ENCODE measurements at places on chromosomes 6 and 20.

- DNase-seq, result no peak
Measured at GRCh38 chr6:54958446-54958845, 111.9 kb downstream of the FAM83B start.

- no peak for DNase-seq
Measured at GRCh38 chr6:35278708-35279107, 18.9 kb upstream of the DEF6 start.

DNA sequence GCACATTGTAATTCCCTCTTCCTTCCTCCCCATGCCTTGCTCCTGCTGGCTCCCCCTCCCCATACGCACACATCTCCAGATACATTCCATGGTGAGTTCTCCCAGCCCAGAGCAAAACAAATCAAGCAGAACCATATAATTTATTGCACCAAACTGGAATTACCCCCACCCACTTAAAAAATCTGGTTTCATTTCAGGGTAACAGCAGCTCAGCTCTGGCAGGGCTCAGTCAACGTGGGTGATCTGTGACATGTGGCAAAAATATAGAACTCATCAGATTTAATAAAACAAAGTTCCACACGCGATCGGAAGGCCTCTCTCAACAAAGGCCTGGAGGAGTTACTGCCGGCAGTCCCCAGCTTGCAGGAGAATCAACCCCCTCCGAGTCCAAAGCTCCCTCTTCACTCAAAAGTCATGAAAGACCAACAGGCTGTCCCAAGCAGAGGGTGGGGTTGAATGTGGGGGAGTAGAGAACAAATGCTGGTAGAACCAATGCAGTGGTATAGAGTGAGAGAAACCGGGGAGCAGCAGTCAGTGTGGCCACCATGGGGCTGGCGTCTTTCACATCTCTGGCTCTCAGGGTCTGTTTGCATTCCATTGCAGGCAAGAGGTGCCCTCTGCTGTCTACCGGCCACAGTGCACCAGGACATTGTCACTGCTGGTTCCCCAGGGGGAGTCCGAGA lies 323.3 kb upstream of the NT5E start:
- no peak for DNase-seq

DNA sequence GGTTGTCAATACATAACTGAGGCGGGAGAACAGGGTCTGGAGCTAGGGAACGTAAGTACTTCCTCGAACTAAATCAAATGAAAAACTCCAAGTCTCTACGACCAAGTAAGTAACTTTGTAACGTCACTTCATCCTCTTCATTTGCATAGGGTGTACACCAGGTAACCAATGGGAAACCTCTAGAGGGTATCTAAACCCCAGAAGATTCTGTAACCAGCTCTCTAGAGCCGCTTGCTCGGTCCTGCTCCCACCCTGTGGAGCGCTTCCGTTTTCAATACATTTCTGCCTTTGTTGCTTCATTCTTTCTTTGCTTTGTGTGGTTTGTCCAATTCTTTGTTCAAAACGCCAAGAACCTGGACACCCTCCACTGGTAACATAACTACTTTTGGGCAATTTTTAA lies 133.5 kb upstream of the TMEM170B start:
- DNase-seq, result peak; percentile 38

- no peak for DNase-seq
Measured at GRCh38 chr6:160160929-160161646, 39.5 kb downstream of the SLC22A1 start.

DNA sequence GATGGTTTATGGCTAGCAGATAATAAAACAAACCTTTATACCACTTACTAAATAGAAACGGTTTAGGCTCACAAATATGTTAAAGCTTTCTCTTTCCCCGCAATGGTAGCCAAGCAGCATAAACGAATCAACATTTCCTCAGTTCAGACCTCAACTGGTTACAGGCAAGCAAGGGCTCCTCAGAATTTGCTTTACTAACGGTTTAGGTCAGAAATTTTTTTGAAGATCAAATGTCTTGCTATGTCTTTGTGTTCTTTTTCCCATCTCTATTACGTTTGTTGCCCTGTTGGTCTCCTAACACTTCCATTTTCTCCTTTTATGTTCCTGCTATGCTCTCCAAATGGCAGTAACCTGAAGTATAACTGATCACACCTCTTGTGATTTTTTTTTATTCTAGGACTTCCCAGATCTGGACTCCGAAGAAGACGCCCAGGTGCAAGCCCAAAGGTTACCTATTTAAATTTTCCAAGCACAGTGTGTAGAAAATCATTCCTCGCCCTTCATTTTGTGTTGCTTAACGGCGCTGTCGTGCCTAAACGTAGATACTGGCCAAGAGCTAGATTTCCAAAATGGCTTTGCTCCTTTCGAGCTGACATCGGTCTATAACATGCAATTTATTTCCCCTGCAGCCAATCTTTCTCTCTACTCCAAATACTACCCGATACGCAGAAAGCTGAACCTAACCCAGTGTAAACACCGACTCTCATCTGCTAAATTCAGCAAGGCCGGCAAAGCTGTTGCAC lies 717 bp upstream of the ASF1A start:
- peak; percentile 45 for DNase-seq

- no peak for DNase-seq
Measured at GRCh38 chr6:6251555-6252280, 68.7 kb downstream of the F13A1 start.

GRCh38 chr20:53914781-53915445 lies 155.5 kb downstream of the BCAS1 start:
- no peak for DNase-seq

DNA sequence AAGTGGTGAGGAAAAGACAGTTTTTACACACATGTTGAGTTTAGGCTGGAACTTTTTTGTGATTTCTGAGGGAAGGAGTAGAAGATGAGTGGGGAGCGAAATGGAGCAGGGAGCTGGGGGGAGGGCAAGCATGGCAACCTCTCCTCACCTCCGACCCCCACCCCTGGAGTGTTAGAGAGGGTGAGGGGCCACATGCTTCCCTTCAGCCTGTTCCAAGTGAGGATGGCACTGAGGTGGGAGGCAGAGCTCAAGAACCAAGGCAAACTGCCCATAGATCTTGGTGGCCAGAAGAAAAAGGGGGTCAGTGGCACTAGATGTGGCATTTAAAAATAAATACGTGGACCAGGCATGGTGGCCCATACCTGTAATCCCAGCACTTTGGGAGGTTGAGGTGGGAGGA lies 4.8 kb downstream of the TTBK1 start:
- no peak for DNase-seq

DNA sequence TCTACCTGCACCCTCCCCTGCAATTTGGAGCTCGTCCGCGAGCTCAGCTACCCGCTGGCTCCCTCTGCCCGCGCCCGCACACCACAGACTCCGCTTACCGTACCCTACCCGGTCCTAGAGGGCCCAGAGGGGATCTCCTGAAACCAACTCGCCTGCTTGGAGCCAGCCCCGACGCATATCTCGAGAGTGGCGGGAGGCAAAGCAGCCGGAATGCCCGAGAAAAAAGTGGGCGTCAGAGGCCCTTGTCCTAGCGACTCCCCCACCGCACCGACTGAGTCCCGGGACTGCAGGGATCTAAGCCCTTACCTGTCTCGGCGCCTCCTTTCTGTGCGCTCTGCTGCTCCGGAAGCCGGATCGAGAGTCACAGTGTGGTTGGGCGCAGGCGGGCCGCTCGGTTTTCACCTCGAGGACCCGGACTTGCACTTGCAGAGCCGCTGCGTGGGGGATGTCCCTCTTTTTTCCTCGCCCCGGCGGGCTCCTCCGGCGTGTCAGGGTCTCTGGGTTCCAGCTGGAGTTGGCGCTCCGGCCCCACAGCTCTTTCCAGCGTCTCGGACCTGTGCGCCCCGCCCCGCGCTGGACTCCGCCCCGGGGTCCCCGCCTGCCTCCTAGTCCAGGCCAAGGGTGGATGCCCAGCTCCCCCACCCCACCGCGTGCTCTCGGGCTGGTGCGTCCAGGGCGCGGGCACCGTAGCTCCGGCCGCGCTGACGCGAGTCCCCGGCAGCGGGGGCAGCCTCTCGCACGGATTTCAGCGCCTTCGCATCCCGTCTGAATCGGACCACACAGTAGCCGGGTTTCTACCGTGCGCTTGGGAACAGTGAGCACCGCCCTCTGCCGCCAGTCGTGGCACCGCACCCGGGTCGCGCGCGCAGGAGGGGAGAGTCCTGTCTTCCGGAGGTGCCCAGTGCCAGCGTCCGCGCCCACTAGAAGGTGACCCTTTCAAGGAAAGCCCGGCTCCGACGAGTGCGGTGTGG lies at the start of gene PROKR2:
TSS of gene PROKR2 (minus strand) at position 767 of the 971 bp plus-strand sequence. CDS start 2,585 bp downstream, outside the sequence.
- DNase-seq, result no peak

- DNase-seq, result no peak
Measured at GRCh38 chr6:91486200-91486599, 899.3 kb upstream of the MAP3K7 start.

DNA sequence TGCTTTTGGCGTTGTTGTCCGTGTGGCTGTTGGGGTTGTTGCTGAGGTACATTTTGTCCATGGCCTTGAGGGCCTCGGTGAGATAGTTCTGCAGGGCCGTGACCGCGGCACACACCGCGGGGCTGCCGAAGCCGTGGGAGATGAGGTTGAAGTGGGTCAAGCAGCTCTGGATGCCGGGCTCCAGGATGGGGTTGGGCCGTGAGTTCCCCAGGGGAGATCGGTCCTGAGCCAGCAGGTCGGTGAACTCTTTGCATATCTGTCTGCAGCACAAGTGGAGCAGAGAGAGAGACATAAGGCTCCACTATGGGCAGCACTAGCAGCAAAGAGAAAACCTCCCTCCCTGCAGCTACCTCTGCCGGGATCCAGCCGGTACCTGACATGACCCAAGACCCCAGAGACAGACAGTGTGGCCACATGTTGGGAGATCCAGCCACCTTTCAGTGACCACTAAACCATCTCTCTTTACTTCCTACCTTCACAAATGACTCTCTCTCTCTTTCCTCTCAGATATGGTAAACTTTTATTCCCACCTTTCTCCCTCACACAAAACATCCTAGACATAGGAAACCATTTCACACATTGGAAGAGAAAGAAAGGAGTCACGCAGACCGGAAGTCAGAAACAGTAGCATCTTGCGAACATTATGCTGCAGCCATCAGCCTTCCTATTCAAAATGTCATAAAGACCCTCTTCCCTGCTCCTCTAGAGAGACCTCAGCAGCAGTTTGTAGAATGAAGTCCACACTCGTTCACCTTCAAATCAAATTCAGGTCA lies 16.2 kb downstream of the TFAP2A start:
- no peak for DNase-seq

- DNase-seq, result peak; percentile 61
Measured at GRCh38 chr6:166286839-166287271, 21.3 kb downstream of the PRR18 start.

GRCh38 chr6:128487746-128488145 lies 32.7 kb downstream of the PTPRK start:
- DNase-seq, result no peak

DNA sequence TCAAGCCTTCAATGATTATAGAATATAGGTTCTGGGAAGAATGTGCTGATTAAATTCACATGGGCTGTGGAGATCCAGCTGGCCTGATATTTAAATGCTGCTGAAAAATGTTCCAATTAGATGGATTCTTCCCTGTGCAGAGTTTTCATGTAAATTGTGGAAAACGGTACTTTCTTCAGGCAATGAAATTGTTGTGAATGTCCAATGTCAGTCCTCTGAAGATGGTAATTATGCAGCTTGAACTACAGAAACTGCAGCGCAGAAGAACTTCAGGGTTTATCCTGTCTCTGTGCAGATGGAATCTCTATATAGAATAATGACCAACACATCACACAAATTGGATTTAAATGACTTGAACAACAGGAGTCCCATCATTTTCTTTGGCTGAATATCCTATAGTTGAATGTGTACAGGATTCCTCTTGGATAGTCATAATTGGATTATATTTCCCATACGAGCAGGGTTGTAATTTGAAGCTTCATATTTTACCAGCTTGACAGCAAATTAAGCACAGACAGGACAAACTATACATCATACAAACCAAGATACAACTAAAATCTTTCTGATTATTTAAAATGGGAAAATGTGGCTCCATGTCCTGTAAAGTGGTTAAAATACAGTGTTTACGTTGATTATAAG lies 82.3 kb downstream of the CAP2 start:
- no peak for DNase-seq

- DNase-seq, result no peak
Measured at GRCh38 chr20:47818996-47819609, 33.8 kb upstream of the SULF2 start.

GRCh38 chr6:36805096-36805797 lies 34.0 kb downstream of the CPNE5 start:
- no peak for DNase-seq

- peak; percentile 28 for DNase-seq
Measured at GRCh38 chr20:34475979-34476736, 40.1 kb upstream of the DYNLRB1 start.

DNA sequence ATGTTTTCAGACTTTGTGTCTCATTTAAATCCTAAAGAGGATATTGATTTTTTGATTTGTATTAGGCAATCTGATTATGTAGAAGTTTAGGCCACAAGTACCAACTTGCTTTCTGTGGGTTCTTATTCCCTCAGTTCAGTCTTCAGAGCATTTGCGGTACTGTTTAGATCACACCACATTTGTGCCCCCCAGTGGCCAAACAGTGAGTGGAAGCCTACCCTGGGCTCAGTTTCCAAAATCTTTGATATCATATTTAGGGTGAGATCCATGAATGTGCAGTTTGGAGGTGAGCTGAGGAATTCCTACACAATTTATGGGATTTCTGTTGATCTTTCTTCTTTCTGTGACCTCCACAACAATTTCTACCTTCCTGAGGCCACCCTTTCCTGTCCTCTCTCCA lies 92.3 kb upstream of the FUT9 start:
- no peak for DNase-seq

DNA sequence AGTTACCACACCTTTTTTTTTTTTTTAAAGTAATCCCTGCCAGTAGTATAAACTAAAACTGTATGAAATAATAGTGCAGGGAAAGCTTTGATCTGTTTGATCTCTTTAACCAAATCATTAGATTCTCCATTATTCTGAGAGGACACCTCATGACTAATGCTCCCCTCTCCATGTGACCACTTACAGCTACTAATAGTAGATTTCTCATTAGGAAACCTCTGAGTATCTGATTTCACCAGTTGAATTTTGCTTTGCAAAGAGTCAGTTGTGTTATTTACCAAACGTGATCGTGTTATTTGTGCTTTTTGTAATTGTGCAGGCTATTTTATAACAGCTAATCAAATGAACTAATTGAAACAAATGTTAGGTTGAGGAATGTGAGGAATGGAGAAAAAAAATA lies 12.5 kb downstream of the CASP8AP2 start:
- no peak for DNase-seq

DNA sequence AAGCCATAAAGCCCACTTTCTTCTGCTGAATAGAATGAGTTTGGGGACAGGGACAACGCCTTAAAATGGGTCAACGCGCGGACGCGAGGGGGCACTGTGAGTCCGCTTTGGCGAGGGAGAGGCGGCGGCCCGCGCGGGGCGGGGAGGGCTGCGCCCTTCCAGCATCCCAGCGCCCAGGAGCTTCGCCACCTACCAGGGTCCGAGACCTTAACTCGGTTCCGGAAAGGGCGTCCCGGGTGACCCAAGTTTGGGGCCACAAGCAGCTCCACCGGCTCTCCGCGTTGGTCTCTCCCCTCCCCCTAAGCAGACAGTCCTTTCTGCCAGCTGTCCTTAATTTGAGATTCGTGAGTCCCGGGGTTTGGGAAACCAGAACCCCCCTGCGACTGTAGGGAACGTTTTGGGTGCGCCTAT lies 1.8 kb upstream of the SAMD5 start:
- DNase-seq, result peak; percentile 11

- no peak for DNase-seq
Measured at GRCh38 chr6:41132254-41132653, 21.9 kb downstream of the TREML1 start.
